ENCODE measurements at places on chromosomes 4 and X.

DNA sequence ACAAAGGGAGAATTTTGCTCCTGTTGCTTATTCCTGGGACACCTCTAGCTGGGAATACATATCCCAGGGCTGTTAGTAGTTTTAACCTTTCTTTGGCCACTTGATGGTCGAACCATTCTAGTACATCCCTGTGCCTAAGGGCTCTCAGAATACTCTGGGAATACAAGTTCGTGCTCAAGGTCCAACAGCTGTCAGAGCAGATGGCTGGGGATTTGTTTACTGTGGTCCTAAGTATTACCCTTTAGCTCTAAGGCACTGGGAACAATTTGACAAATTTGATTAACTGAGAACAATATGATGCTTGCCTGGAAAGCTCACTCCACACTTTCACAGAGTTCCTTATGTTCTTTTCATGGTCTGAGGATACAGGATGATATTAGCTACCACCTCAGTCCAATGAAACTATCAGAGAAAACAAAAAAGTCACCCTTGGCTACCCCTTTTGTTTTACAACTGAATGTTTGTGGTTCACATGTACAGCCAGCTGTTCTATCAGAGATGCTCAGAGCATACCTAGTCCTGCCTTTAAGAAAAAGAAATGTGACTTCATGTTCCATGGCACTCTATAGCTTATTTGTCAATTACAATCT, 47.4 kb upstream of the PHOX2B start:
- no peak for DNase-seq

- DNase-seq, result no peak
Observed at GRCh38 chrX:66675541-66675940, 36.7 kb upstream of the EDA2R start.

GRCh38 chr4:177006331-177006730, 213.6 kb upstream of the VEGFC start:
- no peak for DNase-seq

DNA sequence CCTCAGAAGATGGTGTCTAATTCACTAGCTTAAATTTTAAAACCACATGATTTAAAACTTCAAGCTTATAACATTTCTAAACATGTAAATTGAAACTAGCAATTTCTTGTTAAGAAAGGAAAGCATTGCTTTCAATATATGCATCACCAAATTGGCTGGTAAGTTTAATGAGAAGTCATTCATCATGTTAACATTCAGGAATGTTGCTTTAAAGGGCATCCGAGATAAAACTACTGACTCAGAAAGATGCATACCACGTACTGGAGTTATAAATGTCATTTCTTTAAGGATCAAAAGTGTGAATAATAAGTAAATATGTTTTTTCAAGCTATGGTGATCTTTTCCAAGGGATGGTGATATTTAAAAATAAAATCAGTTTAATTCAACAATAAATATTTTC, 83.3 kb upstream of the VCX2 start:
- no peak for DNase-seq

Measured in stimulated activated CD8-positive, alpha-beta memory T cell treated with anti-CD3 and anti-CD28 coated beads, Interleukin-7, amount 100 ng/mL, for 24 hours (primary cell).